Skeletal muscle cell (primary cell): ENCODE measurements at places on chromosomes 2 and 18.

- no peak for DNase-seq
Observed at GRCh38 chr2:23712756-23713151, 214.2 kb downstream of the ATAD2B start.

DNA sequence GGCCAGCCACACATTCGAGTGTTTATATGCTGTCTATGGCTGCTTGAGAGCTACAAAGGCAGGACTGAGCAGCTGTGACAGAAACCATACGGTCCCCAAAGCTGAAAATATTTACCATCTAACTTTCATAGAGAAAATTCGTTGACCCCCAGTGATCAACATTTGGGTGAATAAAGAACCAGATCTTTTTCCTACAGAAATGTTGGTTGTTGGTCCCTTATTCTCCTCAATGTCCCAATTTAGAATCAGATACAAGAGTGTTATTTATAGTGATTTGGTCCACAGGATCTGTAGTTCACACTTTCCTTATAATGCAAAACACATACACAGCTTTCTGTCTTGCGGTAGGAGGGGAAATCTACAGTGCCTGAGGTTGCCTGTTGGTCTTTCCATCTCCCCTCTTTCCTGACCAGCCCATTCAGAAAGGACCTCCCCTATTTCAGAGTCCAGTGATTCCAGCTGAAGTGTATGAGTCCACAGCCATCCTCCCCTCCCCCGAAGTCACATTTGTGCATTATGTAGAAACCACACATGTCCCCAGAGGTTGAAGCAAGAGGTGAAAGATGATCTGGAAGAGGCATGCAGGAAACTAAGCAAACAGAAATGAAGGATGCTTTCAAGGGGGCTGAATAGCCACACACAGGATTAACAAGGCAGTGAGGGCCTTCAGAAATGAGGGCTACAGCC lies 61.9 kb downstream of the SPRED2 start:
- DNase-seq, result peak; percentile 80

DNA sequence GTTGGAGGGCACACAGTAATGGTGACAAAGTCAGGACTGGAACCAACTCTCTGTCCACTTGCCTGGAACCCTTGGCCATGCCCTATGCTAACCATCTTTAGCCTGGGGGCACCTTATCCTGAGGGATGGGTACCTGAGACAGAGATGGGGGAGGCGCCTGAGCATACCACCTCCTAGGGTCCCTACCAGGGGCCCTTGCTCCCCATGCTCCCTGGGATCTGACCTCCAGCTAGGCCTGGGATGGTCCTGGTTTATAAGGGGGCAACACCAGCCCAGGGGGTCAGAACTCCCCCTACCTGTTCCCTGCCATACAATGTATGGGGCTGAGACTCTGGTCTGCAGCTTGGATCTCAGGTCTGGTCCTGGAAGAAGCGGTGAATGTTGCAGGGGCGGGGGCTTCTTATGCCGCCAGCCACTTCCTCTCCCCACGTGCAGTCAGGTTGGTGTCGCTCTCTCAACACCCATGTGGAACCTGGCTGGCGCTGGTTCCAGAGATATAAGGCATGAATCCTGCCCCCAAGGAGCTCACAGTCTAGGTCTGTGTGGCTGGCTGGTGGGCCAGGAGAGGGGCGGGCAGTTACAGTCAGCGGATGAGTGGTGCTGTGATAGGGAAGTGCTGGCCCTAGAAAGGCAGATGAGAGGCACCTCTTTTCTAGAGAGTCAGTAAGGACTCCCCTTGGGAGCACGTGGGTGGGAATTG lies 3.8 kb upstream of the TOGARAM2 start:
- no peak for DNase-seq

DNA sequence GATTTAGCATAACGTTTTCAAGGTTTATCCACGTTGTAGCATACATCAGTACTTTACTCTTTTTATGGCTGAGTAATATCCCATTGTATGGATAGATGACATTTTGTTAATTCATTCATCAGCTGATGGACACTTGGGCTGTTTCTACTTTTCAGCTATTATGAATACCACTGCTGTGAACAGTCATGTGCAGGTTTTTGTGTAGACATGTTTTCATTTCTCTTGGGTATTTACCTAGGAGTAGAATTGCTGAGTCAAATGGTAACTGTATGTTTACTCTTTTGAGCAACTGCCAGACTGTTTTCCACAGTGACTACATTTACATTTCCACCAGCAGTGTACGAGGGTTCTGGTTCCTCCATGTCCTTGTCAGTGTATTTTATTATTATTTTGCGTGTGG lies 33.9 kb downstream of the COX7A2L start:
- no peak for DNase-seq

DNA sequence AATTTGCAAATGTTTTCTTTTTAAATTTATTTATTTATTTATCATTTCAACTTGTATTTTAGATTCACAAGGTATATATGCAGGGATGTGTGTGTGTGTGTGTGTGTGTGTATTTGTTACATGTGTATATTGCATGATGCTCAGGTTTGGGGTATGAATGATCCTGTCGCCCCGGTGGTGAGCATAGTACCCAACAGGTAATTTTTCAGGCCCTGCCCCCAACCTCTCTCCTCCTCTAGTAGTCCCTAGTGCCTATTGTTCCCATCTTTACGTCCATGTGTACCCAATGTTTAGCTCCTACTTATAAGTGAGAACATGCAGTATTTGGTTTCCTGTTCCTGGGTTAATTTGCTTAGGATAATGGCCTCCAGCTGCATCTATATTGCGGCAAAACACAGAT lies 33.0 kb upstream of the KIF5C start:
- DNase-seq, result no peak

GRCh38 chr18:58848685-58849084 lies 16.0 kb upstream of the ZNF532 start:
- peak; percentile 59 for DNase-seq

GRCh38 chr2:168589236-168590211 lies 133.5 kb downstream of the CERS6 start:
- DNase-seq, result no peak

GRCh38 chr2:143807671-143808070 lies 678.5 kb downstream of the ARHGAP15 start:
- no peak for DNase-seq
